ENCODE measurements at places on chromosomes 6 and 20.

DNA sequence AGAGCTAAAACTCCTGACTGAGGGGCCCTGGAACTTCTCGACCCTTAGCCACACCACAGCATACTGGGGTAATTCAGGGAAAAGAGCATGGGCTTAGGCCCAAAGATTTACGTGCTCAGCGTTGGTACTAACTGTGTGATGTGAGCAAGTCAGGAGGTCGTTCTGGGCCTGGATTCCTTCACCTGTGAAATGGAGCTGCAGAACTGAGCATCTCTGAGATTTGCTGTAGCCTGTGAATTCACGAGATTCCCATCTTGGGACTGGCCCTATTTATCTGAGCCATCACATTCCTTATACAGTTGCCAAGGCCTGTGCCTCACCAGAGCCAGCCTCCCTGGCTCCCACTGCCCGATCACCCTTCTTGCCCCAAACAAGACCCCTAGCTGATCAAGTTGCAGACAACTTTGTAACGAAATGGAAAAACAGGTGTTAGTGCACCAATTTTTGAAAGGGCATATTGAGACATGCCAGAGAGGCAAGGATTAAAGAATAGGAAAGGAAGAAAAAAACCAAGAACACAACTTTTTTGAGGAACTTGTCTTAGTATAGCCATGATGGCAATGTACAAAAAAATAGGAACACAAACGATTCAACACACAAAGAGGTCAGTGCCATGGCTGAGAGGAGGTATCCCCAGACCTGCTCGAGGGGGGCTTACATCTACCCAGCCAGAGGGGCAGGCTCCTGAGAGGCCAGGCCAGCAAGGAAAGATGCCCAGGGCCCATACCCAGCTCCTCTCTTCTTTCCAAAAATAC, 323.0 kb upstream of the JARID2 start:
- DNase-seq, result no peak

DNA sequence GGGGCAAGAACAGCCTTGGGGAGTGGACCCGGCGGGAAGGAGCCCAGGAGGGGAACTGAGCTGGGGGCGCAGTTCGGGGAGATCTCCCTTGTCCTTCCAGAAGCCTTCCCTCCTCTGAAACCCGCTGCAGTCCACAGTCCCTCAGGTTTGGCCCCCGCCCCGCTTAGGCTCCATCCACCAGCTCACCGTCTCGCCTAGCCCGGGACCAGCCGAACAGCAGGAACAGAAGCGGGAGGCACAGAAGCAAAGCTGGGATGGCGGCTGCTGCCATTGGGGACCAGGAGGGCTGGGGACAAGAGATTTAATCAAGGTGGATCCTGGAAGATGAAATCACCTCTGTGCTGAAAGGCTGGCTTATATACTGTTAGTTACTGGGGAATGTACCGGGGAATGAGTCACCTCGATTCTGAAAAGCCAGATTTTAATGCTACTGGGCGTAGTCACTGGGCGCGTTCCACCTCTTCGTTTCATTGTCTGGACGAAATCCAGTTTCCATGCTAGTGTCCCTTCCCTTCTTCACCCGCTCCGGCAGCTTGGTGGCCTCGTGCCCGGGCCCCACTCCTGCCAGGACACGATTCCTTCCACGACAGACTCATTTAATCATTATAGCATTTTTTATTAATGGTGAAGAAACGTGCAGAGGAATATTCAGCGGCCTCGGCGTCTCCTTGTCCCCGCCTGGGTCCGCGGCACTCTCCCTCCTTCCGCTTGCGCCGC, at the start of gene RAET1L:
RAET1L (minus strand) TSS at position 332 of the 717 bp plus-strand sequence; CDS start at position 271, 61 bp downstream.
- DNase-seq, result no peak

GRCh38 chr6:115691433-115691832, 369.3 kb downstream of the FRK start:
- no peak for DNase-seq

GRCh38 chr20:8587810-8588209, 455.7 kb downstream of the PLCB1 start:
- DNase-seq, result no peak

GRCh38 chr20:1345030-1345755, 16.3 kb upstream of the SDCBP2 start:
- no peak for DNase-seq

GRCh38 chr6:5482619-5483018, 221.3 kb downstream of the FARS2 start:
- no peak for DNase-seq

DNA sequence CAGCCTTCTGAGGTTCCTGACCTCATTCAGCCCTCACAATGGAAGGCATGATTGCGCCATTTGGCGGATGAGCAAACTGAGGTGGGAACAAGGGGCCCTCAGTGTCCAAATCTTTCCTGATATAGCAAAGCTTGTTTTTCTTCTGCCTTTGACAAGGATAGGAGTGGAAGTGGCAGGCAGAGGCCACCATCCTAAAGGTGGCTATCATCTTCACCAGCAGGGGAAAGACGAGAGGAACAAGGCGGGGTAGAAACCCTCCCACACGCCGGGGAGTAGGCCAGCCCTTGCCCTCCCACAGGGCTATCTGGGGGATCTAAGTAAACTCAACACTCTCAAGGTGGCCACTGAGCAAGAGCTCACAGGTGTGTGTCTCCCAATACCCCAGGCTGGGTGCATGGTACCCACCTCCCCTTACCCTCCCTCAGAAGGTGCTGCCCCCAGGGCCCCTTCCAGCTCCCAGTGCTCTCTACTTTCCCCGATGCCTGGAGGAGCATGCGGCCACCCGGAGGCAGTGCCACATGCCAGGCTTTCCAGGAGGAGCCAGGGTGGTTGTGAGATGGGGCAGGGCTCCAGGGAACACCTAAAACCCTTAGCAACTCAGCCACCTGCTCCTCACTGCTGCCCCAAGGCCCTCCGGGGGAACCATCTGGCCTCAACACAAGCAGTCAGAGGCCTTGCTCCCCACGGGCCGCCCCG, 11.2 kb downstream of the SPDEF start:
- DNase-seq, result no peak

DNA sequence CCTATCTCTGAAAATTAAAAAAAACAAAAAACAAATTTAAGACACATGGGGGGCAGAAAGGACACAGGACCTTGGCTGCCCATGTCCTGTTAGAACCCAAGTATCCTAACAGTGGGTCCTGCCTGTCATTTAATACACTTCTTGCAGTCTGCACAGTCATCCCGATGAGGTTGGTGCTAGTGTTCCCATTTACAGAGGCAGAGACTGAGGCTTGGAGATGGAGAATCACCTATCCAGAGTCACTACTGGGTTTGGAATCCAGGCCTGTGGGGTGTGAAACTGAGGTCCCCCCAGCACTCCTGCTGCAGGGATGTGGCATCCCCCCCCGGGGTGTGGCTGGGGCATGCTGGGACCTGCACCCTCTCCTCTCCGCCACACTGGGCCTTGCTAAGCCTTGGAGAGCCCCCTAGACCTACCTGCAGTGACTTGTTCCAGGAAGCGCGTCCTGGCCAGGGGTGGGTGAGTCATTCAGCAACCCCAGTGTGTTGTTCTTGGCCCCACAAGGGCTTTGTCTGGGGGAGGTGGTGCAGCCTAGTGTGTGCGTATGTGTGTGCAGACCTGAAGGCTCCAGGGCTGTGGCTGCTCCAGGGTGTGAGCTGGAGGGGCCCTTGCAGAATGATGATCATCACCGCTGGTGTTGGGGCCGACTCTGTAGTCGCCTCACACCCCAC, 49.7 kb downstream of the BCAS4 start:
- DNase-seq, result no peak

DNA sequence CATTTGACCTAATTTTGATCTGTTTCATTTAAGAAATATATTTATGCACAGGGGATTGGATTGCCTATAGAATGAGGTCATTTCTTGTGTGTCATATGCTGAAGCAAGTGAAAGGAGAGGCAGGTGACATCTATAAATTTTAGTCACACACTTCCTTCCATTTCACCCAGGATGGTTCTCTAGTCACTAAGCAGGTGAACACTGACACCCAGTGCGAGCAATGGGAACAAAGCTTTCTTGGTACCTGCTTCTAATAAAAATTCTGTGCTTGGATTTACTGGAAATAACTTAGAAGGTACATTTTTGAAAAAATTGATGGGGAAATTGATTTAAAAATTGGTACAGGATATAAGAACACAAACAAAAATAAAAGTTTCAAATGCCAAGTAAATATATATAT, 66.9 kb upstream of the MC3R start:
- no peak for DNase-seq

DNA sequence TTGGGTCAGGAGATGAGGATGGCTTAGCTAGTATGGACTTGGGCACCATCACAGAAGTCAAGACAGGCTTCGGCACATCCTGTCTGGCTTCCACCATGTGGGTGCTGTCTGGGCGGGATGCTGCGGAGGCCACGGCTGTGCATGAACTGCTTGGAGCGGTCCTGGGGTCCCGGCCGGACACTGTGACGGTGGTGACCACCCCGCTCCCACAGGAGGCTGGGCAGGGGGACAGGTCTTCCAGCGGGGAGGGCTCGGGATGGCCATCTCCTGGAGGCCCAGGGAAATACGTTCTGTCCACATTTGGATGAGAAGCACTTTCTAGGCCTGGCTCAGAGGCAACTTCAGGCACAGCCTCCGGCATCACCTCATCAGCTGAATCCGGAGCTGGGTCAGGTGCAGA, 32.1 kb upstream of the TCFL5 start:
- no peak for DNase-seq

DNA sequence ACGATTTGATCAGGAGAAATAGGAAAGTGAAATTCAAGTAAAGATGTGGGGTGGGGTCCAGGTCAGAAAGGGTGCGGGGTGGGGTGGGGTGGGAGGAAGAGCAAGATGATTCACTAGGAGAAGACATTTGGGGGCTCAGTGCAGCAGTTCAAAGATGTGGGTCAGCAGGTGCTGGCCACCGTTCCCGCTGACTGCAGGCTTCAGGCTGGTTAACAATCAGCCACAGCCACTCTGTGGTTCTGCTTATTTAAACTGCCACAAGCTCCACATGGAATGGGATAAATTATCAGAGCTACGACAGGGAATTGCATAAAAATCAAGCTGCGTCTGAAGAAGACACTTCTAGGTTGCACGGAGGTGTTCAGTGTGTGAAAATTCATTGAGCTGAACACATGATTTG, 49.4 kb downstream of the TRAM2 start:
- no peak for DNase-seq

GRCh38 chr6:55260181-55260580, 67.1 kb upstream of the GFRAL start:
- no peak for DNase-seq

DNA sequence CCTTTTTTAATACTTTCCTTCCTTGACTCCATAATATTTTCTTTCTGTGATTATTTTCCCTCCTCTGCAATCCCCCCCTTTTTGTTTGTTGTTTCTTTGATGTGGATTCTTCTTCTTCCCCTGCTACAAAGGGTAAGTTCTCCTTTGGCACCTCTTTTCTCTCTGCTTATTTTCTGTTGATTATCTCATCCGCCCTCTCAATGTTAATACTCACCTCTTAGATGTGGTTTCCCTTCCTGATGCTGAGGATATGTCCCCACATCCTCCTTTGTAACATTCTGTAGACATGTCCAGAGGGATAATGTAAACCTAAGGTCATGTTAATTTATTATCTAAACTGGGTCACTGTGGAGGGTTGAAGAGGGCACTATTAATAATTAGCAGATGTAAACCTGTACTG, 17.7 kb downstream of the FLRT3 start:
- DNase-seq, result no peak

DNA sequence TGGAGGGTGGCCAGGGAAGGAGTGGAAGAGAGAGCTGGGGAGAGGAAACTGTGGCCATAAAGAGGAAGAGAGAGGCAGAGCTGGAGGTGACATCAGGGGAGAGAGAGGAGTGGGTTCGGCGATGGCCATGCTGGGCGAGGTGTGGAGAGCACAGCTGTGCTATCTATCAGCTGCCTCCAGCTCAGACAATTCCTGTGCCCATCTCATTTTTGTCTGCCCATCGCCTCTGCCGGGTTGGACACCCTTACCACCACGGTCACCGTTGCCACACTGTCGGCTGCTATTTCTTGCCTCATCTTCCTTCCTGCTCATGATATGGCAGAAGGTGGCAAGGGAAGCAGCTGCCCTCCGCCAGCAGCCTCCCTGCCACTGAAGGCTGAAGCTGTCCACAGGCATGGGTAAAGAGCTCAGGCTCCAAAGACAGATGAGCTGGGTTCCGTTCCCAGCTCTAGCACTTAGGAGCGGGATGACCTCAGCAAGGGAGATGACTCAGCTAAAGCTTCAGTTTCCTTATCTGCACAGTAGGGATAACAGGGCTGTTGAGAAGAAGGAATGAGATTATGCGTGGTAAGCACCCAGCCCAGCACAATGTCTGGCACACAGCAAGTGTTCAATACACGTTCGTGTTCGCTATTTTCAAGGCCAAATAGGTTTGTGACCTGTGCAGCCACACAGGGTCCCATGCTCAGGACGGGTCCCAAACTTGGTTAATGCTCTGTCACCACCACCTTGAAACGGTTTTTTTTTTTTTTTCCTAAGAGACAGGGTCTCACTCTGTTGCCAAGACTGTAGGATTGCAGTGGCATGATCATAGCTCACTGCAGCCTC, 21.9 kb upstream of the TAF8 start:
- no peak for DNase-seq

DNA sequence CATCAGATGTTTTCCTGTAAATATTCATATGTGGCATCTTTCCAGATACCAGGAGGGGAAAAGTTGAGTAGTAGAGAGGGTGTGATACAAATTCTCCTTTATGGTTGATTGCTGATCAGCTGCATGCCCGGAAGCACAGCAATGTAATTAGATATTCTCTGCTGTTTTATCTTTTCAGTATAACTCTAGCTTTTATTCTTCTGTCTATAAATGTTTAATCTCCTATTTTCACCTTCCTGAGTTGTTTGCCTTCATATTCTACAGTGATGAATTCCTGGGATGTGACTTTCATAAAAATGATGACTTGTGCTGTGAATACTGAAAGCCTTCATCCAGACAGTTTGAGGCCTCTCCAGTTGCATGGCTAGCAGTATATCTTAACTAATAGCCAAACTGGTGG, 53.7 kb downstream of the SH3BGRL2 start:
- DNase-seq, result no peak

Data from NCI-H774 (cell line).